Fibroblast of upper back skin (primary cell): ENCODE measurements at places on chromosomes 3 and 15.

DNA sequence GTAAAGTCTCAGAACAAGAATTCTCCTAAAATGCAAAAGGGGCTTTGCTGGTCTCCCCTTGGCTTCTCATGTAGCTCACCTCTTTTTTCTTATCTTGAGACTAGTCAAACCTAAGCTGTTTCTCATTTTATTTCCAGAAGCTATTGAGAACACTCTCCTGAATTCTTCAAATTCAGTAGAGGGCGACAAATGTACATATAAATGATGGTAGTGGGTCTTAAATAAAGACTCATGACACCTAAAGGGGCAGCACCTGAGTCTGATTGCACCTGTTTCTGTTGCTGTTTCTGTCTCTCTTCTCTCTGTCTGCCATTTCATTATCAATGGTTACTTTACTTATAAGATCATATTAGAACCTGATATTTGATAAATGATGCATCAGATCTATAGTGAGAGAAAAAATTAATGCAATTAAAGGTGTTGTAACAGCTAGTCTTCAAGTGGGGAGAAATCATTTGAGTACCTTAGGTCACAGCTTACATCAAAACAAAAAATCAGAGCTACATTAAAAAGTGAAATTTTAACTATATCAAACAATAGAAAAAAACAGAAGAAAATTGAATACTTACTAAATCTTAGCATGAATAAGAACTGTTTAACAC lies 7.0 kb downstream of the ADIPOQ start:
- peak; percentile 45 for DNase-seq

DNA sequence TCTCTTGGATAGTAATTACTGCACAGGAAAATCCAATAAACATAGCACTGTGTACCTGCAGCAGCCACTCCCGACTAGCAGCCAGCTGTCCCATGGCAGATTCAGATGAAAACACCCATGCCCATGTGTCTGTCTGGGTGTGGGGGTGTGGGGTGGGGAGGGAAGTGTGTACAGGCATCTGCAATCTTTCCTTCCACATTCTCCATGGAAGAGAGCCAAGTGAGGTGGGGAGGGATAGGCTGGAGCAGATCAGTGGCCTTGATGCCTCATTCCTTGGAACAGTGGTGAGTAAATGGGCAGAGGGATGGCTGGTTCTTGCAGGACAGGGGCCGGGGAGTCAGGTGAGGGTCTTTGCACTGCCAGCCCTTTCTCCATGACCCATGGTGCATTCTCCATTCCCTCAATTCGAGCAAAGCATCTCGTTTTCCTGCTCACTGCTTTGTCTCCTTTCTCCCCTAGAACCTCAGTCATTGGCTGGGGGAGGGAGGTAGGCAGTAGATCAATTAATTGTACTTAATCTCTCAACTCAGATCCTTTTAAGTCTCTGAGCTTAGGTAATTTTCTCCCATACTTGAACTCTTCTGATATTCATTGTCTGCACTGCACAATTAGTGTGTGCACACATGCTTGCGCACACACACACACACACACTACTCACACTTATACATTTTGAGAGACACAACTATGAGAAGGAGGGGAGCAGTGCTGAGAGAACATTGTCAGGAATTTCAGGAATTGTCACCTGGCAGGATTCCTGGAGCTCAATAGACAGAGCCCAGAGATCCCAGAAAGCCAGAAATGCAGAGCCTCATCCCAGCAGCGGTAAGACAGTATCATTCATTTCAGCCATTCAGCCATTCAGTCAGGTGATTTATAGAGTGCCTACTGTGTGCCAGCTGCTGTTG lies 31.9 kb downstream of the PDIA5 start:
- DNase-seq: peak; percentile 86

- no peak for DNase-seq
Observed at GRCh38 chr3:178329936-178330335, 206.3 kb upstream of the KCNMB2 start.

DNA sequence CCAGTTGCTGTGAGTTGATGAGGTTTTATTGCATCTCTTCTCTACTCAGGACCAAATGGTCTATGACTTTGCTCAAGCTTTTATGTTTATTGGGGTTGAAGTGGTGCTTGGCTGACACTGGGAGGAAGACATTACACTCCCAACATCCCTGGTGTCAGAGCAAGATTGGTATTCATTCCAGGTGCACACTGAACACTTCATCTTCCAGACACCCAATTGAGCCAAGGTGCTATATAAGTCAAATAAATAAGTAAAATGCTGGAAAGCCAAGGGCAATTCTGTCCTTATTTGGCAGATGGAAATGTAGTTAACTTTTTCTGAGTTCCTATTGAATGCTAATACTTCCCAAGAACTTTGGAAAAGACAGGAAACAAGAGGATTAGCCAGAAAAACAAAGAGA lies 53.2 kb upstream of the CDV3 start:
- no peak for DNase-seq

DNA sequence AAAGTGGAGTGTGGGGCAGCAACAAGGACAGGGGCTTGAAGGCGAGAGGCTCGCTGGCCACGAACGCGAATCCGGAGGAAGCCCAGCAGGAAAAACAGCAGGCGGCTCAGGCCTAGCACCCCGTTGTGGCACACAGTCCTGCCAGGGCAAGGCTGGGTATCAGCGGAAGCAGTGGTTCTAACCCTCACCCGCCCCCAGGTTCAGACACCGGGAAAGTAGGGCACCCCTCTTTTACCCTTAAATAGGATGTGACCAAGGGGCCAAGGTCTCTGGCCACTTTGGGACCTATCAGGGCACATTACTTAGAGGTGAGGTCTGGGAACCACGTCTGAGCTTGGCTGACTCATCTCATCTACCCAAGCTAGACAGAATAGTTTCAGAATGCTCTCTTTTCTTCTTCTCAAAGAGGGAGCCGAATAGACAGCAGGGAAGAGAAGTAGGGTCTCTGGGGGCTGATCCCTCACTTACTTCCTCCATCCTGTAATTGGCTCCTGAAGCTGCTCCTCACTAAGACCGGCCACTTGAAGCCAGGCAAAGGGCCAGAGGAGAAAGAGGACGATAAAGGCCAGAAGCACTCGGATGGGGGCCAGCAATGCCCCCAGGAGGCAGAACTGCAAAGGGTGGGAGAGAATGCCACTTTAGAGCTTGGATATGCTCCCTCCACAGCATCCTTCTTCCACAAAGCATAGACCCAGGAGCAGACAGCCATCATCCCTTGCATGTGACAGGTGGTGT lies 1.7 kb downstream of the LPCAT4 start:
- DNase-seq: no peak

- no peak for DNase-seq
Observed at GRCh38 chr15:48514103-48514816, 131.2 kb downstream of the FBN1 start.

DNA sequence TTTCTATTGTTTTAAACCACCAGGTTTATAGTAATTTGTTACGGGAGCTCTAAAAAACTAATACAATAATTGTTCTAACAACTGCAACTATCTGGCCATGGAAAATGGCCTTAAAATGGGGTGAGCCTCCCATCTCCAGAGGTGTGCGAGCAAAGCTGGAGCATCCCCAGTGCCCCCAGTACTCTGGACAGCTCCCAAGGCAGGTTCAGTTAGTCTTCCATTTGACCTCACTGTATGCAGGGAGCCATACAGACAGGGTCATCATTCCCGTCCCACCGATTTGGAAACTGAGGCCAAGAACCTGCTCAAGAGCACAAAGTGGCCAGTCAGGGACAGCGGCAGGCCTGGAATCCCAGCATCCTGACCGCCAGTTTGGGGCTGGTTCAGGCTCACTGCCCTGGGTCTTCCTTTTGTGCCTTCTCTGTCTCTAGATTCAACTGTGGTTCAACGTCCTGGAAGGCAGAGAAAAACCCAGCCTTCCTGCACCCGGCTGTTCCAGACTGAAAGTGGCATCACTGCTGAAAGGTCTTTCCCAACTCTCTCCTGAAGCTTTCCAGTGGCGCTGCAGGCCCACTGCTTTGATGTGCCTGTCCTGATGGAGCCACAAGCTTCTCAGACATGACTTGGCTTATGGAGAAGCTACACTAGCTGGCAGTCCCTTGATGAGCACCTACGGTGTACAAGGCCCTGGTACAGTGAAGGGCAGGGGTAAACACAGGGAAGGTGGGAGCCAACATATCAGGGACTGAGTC lies 76.6 kb upstream of the LINGO1 start:
- no peak for DNase-seq

- DNase-seq: no peak
Observed at GRCh38 chr3:133521946-133522345, 51.5 kb upstream of the CDV3 start.

- DNase-seq: peak; percentile 14
Observed at GRCh38 chr15:50219820-50220219, 37.8 kb downstream of the SLC27A2 start.

DNA sequence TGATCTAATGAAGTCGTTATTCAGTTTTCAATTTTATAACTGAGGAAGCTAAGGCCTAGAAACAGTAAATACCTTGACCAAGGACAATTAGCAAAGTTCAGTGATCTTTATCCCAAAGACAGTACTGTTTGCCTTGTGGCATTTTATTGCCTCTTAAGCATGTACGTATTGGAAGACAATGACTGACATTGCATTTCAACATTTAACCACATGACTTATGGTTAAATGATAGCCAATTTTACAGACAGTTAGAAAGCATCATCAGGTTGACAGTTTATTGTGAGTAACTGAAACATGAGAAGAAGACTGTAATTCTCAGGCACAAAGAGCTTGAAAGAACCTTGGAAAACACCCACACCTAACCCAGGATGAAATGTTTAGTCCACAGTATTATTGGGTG lies 390.8 kb upstream of the ZNF385D start:
- no peak for DNase-seq

GRCh38 chr3:49017971-49018706 lies at the start of gene DALRD3:
Gene DALRD3, minus strand, starts transcription at chr3:49018580. Its CDS starts 16 bp downstream, at chr3:49018564.
- DNase-seq: peak; percentile 52

- DNase-seq: peak; percentile 91
Observed at GRCh38 chr3:98906230-98906629, 4.7 kb upstream of the DCBLD2 start.

GRCh38 chr3:38374221-38374620 lies 27.6 kb downstream of the XYLB start:
- DNase-seq: no peak

DNA sequence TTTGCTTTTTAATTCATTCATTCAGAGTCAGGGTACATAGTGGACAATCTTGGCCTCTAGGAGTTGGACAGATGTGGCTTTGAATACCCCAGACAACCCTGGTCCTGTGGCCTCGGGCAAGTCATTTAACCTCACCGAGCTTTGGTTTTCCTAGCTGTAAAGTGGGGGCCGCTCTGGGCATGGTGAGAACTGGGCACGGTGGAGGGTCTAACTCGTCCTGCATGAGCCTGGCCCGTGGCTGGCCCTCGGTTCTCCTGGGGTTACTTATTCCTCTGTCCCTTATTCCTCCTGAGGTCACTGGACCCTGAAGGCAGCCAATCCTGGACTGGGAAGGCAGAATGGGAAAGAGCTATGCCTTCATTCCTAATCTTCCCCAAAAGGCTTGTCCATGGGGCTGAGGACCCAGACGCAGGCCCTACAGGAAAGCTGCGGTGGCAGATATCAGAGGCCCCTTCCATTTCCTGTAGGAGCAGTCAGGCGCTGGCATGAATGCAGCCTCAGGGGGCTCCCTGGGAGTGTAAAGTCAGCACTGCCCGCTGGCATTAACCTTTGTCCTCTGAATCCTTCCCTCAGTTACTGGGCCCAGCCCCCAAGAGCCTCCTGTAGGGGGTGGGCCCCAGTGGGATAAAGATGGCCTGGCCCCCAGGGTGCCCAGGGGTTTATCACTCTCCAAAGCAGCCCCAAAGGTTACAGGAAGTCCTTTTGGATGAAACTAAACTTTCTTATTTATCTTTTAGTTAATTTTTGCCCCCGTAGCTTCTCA lies 17.9 kb upstream of the SEC13 start:
- DNase-seq: no peak

- peak; percentile 45 for DNase-seq
Observed at GRCh38 chr15:39181056-39181747, 399.7 kb upstream of the THBS1 start.

DNA sequence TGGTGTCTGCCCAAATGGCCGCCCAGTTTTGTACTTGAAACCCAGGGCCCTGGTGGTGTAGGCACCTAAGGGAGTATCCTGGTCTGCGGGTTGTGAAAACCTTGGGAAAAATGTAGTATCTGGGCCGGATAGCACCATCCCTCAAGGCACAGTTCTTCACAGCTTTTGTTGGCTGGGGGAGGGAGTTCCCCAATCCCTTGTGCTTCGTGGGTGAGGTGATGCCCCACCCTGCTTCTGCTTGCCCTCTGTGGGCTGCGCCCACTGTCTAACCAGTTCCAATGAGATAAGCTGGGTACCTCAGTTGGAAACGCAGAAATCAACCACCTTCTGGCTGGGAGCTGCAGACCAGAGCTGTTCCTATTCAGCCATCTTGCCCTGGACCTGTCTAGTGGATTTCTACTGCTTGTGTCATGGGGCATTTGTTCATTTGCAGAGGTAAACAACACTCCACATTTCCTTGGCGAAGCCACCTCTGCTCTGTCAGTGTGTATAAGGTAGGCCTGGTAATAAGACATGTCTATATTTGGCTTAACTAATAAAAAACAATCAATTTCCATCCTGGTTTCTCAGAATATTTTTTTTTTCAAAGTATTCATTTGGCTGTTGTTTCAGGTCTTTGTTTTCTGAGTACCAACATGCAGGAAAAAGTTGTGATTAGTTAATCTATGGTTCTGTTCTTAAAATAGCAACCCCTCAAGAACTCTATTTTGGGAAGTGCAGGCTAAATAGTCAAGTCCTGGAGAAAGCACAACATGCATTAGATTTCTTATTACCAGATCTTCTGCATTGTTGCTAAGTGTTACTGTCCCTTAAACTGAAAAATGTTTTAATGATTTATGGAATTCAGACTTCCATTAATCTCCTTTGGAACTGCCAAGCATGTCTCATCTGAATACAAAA lies 304.3 kb downstream of the ZIC1 start:
- DNase-seq: no peak

GRCh38 chr3:23162934-23163333 lies 40.2 kb upstream of the UBE2E2 start:
- DNase-seq: no peak

GRCh38 chr3:49295489-49296058 lies 18.5 kb upstream of the C3orf62 start:
- peak; percentile 30 for DNase-seq

DNA sequence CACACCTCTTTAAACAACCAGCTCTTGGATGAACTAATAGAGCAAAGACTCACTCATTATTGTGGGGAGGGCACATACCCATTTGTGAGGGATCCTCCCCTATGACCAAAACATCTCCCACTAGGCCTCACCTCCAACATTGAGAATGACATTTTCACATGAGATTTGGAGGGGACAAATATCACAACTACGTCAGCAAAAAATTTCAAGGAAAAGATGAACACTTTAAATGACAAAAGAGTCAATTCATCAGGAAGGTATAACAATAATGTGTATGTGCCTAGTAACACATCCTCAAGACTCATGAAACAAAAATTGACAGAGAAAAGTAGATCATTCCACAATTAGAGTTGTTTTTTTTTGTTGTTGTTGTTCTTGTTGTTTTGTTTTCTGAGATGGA lies 38.4 kb upstream of the CHD2 start:
- DNase-seq: no peak

DNA sequence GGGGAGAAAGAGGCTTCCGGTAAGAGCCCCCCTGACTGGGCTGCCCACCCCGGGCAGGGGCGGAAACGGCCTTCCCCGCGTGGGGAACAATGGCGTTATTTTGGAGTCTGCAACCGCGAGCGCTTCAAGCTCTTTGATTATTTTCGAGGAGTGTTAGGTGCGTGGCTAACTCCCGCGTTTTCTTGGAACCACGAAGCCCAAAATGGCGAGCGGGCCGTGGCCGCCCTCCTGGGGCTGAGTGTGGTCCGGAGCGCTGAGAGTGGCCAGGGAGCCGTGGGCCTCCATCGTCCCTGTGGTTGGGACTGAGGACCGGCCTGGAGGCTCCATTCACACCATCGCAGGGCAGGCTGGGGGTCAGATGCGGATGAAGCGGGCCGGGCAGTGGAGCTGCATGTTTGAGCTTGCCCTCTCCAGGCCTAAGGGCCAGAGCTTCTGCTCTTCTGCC lies 44.6 kb upstream of the POLG start:
- no peak for DNase-seq
